ENCODE measurements at places on chromosomes 5 and 9. TPM values are rescaled to one million over a fixed set of nuclear protein-coding genes. Genes with fewer than 3 reads are reported as not detected.

GRCh38 chr9:127710204-127710783, 3.5 kb downstream of the CFAP157 start:
- DNase-seq: no peak

GRCh38 chr5:147740864-147741263, 41.7 kb downstream of the JAKMIP2 start:
- no peak for DNase-seq

- no peak for DNase-seq
Measured at GRCh38 chr5:56839062-56839461, 23.7 kb downstream of the MAP3K1 start.

GRCh38 chr5:139637438-139638089, 10.6 kb upstream of the CXXC5 start:
- DNase-seq: no peak

- no peak for DNase-seq
Measured at GRCh38 chr9:136323371-136323789, 4.0 kb upstream of the GPSM1 start.

GRCh38 chr5:63727583-63727982, 234.7 kb downstream of the HTR1A start:
- no peak for DNase-seq

- DNase-seq: no peak
Measured at GRCh38 chr5:96331210-96331609, 101.8 kb downstream of the PCSK1 start.

DNA sequence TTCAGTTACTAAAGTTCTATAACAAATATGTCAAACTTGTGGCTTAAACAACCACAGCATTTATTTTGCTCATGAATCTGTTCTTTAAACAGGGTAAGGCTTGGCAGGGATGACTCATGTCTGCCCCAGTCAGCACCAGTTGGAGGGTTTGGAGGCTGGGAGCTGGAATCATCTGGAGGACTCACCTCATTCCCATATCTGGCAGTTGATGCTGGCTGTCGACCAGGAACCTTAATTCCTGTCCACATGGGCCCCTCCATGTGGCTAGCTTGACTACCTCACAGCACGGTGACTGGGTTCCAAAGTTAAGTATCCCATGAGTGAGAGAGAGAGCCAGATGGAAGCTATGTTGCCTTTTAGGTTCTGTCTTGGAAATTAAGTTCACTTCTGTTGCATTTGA, 13.8 kb upstream of the CCL28 start:
- DNase-seq: no peak

DNA sequence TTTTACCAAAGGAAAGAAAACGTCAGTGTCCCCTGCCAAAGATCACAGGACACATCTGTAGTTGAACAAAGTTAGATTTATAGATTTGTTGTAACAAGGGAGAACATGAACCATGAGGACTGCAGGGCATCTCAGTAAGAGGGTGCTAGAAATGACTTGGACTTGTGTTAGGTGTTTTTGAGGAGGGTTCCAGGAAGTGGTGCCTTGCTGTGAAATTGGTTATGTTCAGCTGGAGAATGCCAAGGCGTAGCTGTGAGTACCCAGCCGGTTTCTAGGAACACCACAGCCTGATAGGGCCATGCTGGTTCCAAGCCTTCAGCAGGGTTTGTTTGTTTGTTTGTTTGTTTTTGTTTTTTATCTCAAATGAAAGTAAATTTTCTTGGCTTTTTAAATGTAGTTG, 5.3 kb downstream of the SPEF2 start:
- no peak for DNase-seq

DNA sequence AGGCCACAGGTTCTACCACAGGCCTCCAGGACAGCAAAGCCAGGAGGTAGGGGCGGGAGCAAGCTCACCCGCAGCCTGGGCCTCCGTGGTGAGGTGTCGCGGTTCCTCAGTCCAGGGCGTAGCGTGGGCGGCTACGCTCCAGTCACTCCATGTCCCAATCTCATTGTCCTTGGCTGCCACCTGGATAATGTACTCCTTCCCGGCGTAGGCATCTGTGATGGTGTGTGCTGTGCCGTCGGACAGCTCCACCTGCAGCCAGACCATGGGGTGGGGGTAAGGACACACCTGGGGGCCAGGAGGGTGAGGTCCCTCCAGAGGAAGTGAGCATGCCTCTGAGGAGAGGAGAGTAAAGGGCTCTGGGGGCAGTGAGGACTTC, 29.8 kb upstream of the ENHO start:
- no peak for DNase-seq

- no peak for DNase-seq
Measured at GRCh38 chr5:116159006-116159405, 74.2 kb downstream of the COMMD10 start.

- DNase-seq: no peak
Measured at GRCh38 chr5:59161221-59162105, 578.6 kb downstream of the RAB3C start.

- DNase-seq: no peak
Measured at GRCh38 chr5:27578279-27578678, 539.9 kb upstream of the CDH9 start.

DNA sequence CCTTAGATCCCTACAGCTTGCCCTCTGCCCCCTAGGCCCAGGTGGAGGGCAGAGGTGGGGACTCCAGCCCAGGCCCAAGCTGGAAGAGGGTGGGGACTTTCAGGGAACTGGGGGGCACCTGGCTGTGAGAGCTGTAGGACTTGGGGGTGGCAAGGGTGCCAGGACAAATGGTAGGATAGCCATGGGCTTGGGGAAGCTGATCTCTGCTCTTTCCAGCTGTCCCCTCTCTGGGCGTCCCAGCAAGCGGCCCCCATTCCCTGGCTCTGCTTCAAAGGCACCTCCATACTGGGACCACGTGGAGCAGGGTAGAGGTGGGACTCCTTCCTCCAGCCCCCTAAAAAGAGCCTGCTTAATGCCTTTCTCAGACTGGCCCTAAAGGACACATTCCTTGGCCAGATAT, 385 bp downstream of the LTC4S start:
- DNase-seq: no peak

- DNase-seq: no peak
Measured at GRCh38 chr5:56264417-56265025, 31.4 kb upstream of the ANKRD55 start.

CMYA5 gene
- polyA plus RNA-seq: 4.3 TPM

PCDHA11 gene
- 0.06 TPM for polyA plus RNA-seq

LHX3 gene
- polyA plus RNA-seq: not detected

C5orf34 gene
- polyA plus RNA-seq: 3.9 TPM

CCDC192 gene
- polyA plus RNA-seq: 0.41 TPM

CHSY3 gene
- 3.2 TPM for polyA plus RNA-seq

GPR150 gene
- 0.73 TPM for polyA plus RNA-seq

ENTREP1 gene
- polyA plus RNA-seq: 7.2 TPM

SNX18 gene
- polyA plus RNA-seq: 17.2 TPM

NXNL2 gene
- polyA plus RNA-seq: 0.85 TPM

All from urinary bladder (tissue), 4 donors.